ENCODE measurements at places on chromosomes 7 and 10.

DNA sequence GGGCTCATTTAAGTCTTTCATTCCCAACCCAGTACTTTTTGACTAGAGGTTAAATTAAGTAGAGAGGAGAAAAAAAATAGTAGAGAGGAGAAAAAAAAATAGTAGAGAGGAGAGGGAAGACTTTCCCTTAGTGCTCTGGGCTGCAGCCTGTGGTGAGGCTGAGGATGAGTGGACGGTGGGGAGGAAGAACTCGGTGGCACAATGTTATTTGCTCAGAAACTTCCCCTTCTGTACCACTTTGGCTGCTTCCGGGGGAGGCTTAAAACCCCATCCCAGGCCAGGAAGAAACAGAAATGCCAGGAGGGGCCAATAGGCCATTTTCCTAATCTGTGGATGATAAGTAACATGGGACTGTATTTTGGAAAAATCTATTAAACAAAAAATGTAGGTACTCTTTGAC lies 14.6 kb upstream of the MLXIPL start:
- DNase-seq = no peak

DNA sequence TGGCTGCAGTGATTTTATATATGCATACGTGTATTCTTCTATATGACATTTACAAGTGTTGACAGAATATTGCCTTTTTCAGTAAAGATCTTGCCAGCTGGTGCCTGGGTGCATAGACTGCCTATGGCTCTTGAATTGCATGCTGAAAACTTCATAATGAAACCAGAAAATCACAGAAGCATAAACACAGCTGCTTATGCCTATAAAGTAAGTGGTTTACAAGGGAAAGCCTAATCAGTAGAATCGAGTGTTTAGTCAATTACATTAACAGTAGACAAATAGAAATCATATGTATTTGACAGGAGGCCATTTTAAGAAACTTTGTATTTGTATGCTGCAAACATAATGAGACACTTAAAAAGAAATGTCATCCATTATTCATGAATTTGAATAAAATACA lies 82.5 kb downstream of the TMEM168 start:
- no peak for DNase-seq

- DNase-seq = no peak
Measured at GRCh38 chr7:79862447-79863210, 272.0 kb upstream of the GNAI1 start.

DNA sequence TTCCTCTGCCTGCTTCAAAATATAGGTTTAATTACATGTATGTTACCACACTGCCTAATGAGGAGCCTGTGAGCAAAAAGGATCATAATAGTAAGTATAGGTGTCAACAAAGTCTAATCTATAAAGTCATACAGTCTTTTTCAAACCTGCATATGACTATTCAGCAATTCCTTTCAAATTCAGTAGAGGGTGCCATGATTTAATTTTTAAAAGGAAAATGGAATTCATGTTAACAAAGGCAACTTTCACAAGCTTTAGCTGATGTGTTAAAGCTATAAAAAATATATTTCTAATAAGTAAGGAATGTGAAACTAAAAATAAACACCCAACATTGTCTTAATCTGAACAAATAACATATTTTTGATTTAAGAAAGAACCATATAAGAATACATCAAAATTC lies 52.1 kb downstream of the MPP7 start:
- DNase-seq = peak; percentile 45

GRCh38 chr10:31912289-31912688 lies 16.3 kb downstream of the ARHGAP12 start:
- DNase-seq = no peak

DNA sequence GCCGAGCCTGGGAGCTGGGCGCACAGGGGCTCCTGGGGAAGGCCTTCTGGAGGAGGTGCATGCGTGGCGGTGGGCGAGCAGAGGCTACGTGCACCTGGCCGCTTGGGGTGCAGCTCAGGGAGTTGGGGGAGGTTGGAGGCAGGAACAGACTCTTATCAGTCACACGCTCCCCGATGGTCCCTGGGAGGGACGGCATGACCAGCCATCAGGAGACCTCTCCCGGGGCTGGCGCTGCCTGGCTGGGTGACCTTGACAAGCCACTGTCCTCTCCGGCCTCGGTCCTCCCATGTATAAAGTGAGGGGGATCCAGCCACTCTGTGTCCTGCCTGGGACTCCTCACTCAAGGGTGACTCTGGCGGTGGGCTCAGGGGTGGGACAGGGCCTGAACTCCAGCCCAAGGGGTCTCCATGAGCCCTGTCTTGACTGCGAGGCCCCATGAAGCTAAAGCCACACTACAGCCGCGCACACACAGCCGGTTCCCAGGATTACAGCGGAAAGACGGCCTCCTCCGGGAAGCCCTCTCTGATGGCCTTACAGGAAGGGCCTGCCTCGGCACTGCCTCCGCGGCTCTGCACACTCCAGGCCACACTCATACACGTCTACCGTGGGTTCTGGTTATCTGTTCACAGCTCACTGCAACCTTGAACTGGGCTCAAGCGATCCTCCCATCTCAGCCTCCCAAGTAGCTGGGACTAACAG lies 2.3 kb downstream of the TMEM184A start:
- no peak for DNase-seq

DNA sequence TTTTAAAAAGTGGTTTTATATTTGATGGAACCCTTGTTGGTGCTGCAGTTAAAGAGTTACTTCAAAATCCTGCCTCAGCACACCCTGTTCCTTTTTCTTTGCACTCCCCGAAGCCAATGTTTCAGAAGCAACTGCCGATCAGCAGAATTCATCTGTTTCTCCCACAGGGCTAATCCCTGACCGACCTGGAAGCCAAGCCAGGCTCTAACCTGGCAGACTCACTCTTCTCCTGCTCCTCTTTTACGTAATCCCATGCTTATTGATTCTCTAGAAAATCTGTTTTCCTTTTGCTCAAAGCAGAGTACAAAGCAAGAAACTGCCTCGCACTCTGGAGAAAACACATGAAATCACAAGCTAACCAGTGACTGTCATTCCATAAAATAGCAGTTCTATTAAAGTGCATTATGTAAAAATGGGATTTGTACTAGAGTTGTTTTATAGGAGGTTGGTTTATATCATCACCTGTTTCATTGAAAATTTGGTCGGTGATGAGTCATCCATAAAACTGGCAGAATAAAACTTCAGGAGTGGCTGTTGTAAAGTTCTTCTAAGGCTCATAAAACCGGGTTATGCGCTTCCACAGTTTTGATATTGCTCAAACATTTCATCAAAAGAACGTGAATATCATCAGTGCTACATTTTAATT lies 99.9 kb downstream of the CNTNAP2 start:
- DNase-seq = no peak
